ENCODE measurements at places on chromosomes 4 and X.

DNA sequence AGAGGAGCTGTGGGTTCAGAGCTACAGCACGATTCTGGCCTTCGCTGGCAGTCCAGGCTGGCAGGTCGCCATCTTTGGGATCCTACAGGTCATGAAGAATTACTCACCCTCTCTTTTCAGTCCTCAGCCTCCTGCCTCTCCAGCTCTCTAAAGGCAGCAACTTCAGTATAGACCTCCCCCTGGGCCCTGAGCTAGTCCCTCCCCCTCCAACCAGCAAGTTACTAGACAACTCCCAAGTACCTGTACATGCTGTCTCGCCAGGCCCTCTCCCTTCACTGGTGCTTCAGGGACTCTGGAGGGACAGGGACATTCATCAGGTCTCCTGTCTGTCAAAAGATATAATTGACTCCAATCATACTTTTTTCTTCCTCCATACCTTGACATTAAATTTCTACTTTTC is at the start of gene GPR119:
Gene GPR119, minus strand, starts transcription at position 155 of the 400 bp plus-strand sequence. CDS start 227 bp downstream, outside the sequence.
- no peak for DNase-seq

- no peak for DNase-seq
These were observed 270.1 kb downstream of the NLGN4X start for GRCh38 chrX:5958523-5958922.

GRCh38 chr4:173014113-173014558 is 154.5 kb upstream of the GALNT7 start:
- DNase-seq: peak; percentile 41

- DNase-seq: no peak
These were observed 100.8 kb upstream of the LIMCH1 start for GRCh38 chr4:41437111-41437536.

GRCh38 chr4:101693842-101694398 is 96.6 kb upstream of the BANK1 start:
- DNase-seq: peak; percentile 30

DNA sequence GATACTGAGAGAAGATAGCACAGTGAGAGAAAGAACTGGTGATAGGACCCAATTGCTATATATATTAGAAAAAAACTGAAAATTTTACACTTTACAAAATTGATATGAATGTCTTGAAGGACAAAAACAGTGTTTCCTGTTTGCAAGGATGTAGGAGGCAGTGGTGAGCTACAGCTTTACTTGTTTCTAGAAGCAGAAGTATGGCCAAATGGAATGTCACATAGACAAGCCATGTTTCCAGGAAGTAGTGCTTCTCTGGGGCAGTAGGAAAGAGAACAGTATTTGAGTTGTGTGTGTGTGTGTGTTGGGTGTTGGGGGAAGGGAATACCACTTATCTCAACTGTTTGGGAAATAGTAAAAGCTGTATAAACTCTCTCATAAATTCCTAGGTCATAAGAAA is 60.9 kb upstream of the IBSP start:
- no peak for DNase-seq

DNA sequence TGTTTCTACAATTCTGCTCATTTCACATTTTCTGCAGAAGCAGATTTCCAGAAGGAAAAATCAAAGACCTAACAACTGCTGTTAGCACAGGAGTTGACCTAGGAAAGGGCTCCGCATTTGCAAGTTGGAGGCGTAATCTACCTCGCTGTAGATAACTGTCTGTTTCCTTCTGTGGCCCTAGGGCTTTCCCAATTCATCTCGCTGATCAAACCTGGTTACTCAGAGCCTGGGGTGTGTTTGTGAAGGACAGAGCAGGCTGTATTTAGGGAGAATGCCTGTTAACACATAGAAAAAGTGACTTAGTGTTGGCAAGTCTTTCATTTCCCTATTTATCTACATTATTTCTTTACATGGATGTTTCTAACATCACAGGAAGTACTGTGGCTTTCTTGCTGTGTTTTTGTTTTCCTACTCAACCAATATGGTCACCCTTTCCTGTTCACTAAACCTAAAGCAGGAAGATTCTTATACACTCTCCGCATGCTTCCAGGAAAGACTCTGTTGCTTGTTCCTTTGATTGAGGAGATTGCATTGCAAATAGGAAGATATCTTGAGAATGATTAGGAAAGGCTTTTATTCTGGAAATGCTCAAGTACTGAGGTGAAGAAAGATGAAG is 40.5 kb downstream of the AGA start:
- DNase-seq: no peak

GRCh38 chr4:90146306-90146705 is 19.1 kb downstream of the CCSER1 start:
- no peak for DNase-seq

DNA sequence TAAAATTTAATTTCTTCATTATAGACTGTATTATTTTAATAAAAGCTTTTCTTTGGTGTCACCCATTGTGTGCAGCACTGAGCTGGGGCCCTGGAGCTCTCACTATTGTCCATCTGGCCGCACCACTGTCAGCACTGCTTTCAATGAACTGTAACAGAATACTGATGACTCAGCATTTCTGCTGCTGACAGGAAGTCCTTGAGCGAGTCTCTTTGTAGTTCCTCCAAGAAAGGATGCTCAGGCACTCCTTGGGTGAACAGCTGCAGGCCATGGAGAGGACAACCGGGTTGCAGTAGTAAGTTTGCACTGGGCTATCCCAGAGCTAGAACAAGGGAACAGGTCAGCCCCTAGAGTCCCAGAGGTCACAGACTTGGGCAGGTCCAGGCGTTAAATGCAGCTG is 81.6 kb downstream of the SORBS2 start:
- DNase-seq: no peak

- no peak for DNase-seq
These were observed 103.7 kb upstream of the SCML1 start for GRCh38 chrX:17633546-17633945.

GRCh38 chr4:57044279-57044678 is 65.6 kb downstream of the POLR2B start:
- DNase-seq: no peak

GRCh38 chrX:12962041-12962504 is 12.8 kb upstream of the TMSB4X start:
- DNase-seq: no peak

DNA sequence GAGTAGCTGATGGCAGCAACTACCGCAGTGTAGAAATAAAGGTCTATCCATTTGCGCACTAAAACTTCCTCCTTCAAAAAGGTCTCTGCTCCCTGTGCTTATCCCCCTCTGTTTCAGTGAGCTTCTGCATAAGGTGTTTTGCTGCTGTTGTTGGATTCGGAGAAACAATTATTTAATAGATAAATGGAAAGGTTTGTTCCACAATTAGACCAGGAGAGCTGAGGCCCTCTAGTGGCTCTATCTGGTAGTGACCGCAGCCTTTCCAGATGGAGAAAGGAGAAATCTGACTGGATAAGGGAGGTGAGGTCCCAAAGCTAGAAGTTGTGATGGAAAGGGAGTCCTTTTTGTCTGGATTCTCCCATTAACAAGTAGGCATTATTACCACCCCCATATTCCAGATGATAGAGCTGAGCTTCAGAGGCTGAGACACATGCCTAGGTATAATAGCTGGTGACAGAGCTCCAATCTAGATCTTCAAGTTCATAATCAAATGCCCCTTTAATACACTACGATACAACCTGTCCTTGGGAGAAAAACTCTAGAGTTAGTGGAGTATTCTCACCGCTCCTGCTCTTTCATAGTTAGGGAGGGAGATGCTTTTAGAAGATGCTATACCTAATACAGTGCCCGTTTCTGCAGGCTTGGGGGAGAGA is 5.1 kb upstream of the GABRQ start:
- DNase-seq: peak; percentile 25

GRCh38 chr4:75686346-75686745 is 13.1 kb upstream of the G3BP2 start:
- no peak for DNase-seq

- no peak for DNase-seq
These were observed 8.5 kb upstream of the ERCC6L start for GRCh38 chrX:72247206-72247942.

DNA sequence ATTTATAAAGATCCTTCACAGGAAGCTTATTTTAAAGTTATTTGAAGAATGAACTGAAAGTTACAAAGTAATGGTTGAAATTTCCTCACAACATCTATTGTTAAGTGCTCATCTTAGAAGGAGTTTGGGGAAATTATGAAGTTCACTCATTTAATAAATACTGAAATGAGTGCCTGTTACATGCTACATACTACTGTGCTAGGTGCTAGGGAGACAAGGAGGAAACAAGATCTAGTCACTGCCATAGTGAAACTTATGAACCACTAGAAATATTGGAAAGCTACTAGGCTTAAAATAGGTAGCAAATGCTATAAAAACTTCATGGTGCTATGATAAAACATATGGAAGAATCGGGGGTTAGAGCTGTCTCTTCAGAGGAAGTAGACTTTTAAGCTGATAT is 97.1 kb downstream of the JADE1 start:
- DNase-seq: no peak

- no peak for DNase-seq
These were observed 309.4 kb downstream of the ARHGAP24 start for GRCh38 chr4:85784348-85784747.

- no peak for DNase-seq
These were observed 1575.8 kb upstream of the PABPC4L start for GRCh38 chr4:135777361-135777760.

GRCh38 chr4:89316931-89317366 is 9.3 kb upstream of the GPRIN3 start:
- no peak for DNase-seq

- no peak for DNase-seq
These were observed 136.4 kb upstream of the FAM9C start for GRCh38 chrX:13180807-13181206.

DNA sequence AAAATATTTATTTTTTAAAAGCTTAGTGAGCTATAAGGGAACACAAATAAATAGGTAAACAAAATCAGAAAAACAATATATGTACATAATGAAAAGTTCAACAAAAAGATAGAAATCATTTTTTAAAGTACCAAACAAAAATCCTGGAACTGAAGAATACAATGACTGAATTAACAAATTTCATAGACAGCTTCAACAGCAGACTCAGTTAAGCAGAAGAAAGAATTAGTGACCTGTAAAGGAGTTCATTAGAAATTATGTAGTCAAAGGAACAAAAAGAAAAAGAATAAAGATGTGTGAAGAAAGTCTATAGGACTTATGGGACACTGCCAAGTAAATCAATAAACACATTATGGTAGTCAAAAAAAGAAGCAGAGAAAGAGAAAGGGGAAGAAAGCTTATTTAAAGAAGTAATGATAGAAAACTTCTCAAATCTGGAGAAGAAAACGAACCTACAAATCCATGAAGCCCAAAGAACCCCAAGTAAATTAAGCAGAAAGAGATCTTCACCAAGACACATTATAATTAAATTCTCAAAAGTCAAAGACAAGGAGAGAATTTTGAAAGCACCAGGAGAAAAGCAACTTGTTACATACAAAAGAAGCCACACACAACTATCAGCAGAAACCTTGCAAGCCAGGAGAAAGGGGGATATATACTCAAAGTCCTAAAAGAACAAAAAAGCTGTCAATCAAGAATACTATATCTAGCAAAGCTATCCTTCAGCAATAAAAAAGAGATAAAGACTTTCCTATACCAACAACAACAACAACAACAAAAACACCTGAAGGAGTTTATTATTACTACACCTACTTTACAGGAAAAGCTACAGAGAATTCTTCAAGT is 338.9 kb downstream of the PTTG2 start:
- no peak for DNase-seq

DNA sequence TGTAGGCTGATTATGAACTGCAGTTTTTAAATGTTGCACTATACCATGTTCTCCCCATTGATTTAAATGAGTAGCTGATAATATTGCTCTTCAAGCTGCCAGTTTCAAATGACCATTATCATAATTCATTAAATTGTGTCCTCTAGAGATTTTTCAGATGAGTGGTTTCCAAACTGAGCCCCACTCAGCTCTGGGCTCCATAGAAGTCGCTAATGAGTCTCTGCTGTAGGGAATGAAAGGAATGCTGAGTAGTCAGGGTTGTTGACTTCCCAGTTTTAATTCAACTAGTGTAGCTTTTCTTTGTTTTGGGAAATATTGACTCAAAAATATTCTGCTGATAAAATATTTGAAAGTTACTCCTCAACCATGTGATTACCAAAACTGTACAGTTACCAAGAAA is 1081.1 kb downstream of the ARAP2 start:
- no peak for DNase-seq

DNA sequence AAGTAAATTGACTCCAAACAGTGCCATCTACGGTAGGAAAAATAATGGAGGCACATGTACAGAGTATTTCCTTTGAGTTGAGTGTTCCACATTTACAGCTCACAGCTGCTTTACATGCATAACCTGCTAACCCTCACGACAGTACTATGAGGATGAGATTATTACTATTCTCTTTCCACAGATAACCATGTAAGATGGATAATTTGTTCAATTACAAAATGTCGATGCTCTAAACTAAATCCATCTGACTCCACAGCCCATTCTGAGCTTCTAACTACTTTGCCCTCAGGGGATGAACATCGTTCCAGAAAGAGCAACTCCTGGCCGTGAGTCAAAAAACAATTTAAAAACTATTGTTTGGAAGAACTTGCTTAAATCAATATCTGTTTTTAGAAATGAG is 330.4 kb upstream of the NWD2 start:
- DNase-seq: no peak

DNA sequence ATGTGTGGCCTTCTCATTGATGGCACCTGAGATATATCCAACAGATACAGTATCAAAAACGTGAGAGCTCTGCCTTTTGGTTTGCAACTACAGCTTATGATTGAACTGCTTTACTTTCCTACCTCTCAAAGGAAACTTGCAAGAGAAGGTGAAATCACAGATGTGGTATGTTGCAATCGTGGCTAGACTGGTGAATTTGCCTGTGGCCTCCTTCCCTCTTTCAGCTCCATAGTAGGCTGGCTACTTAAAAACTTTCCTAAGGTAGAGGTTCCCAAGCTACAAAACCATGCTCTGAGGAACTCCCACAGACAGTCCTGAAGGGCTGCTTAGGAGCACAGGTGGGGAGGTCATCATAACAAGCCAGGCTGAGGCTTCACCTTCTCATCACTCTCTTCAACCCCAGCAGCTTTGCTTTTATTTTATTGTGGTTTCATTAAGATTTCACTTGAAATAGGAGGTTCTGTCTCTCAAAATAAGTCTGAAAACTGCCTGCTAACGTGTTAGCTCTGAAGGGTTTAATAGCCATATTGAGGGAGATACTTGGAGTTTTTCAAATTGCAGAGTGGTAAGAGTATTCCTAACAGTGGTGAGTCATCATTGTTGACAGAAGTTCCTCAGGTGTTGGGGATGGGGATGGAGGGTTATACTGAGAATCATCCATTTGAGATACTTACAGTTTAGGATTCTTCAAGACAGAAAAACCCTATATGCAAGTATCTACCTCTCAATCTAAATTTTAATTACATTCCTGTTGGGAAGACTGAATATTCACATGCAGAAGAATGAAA is 93.5 kb upstream of the UCP1 start:
- DNase-seq: no peak

GRCh38 chr4:167688660-167689142 is 403.6 kb upstream of the ANXA10 start:
- no peak for DNase-seq

DNA sequence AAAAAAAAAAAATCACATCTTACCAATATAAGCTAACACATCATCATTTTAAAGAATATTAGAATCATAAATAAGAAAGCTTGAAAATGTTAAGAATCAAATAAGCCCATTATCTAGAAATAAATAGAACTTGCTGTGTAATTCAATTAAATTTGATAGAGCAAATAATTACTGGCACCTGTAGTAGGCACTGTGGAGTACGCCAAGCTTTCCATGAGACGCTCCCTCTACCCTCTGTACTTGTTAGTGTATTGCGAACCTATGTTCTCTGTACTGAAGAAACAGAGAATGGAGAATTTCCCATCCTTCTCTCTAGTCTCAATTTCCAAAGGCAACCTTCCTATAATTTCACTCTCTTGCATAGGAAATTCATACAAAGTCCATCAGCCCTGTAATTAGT is 61.7 kb upstream of the HAND2 start:
- no peak for DNase-seq
